ENCODE measurements at places on chromosomes 3 and 15. TPM values are rescaled to one million over a fixed set of nuclear protein-coding genes. Genes with fewer than 3 reads are reported as not detected.
A peak's percentile ranks its signal among the peaks of the same experiment; 100 is the strongest.

- peak; percentile 86 for DNase-seq
Observed at GRCh38 chr3:112633757-112634156, 7.2 kb downstream of the CCDC80 start.

GRCh38 chr3:62724503-62724902, 150.7 kb downstream of the CADPS start:
- DNase-seq, result no peak

- no peak for DNase-seq
Observed at GRCh38 chr3:177672252-177672911, 475.1 kb upstream of the TBL1XR1 start.

ENTPD3 gene
- 2.9 TPM for polyA plus RNA-seq

ACKR2 gene
- polyA plus RNA-seq, result 2.7 TPM

RTP1 gene
- polyA plus RNA-seq, result not detected

IGSF11 gene
- 5.8 TPM for polyA plus RNA-seq

All from left kidney (tissue), 8 donors.